ENCODE measurements at places on chromosomes 13 and 19.

DNA sequence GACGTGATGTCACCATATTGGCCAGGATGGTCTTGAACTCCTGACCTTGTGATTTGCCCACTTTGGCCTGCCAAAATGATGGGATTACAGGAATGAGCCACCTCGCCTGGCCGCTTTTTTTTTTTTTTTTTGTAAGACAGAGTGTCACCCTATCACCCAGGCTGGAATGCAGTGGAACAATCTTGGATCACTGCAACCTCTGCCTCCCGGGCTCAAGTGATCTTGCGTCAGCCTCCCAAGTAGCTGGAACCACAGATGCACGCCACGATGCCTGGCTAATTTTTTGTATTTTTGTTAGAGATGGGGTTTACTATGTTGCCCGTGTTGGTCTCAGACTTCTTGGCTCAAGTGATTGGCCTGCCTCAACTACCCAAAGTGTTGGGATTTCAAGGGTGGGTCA lies 28.9 kb upstream of the ZNF808 start:
- no peak for DNase-seq

DNA sequence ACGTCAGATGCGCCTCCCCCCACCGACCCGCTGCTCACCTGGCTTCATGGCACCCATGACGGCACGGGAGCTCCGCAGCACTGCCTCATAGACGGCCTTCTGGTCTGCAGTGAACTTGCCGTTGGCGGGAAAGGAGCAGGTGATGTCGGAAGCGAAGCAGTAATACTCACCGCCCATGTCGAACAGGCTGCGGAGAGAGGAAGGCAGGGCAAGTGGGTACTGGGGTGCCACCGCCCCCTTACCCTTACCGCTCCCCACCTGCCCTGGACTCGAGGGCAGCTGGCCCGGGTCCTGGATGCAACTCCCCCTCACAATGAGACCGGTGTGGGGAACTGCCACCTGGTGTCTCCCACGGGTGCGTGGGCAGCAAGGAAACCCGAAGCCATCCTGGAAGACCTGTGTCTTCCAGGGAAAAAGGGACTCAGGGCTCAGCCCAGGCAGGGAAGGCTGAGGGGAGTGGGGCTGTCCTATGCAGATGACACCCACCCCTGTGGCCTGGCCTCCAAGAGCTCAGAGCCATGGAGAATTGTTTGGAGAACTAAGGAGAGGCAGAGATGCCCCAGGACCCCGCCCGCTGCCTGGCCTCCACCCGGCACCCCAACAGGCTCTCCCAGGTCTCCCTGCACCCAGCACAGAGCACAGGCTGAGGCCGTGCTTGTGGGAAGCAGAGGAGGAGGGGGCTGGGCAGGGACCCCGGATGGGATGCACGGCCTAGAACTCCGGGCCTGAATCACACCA lies 28.3 kb downstream of the CEBPG start:
- DNase-seq = no peak

DNA sequence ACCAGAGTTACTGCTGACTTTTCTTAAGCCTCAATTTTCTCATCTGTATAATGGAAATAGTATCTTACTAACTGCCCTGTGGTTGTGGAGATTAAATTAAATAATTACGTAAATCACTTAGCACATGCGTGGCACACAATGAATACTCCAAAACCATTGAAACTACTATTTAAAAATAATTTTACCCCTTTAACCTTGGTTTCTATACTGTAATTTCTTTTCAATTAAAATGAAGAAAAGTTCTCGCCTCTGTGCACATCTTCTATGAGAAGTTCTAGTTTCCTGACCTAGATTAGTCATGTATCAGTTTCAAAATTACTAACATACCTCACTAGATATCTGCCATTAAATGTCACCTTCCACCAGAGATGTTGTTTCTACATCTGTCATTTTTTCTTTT lies 5.7 kb downstream of the SLITRK1 start:
- no peak for DNase-seq

DNA sequence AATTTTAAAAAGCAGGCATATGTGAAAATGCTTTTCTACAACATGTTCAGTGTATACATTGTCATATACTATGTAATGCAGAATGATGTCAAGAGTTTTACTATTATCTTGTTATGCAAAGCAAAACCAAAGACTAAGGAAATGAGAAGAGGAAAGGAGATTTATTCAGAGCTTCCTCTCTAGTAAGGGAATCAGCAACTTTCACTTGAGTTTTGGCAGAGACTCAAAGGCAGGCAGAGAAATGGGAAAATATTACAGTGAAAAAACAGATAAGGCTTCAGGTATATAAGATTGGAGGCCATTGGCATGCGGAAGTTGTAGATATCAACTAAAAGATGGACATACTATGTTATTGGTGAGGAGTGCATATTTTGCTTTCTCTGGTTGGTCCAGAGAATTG lies 512.0 kb upstream of the PCDH20 start:
- no peak for DNase-seq

DNA sequence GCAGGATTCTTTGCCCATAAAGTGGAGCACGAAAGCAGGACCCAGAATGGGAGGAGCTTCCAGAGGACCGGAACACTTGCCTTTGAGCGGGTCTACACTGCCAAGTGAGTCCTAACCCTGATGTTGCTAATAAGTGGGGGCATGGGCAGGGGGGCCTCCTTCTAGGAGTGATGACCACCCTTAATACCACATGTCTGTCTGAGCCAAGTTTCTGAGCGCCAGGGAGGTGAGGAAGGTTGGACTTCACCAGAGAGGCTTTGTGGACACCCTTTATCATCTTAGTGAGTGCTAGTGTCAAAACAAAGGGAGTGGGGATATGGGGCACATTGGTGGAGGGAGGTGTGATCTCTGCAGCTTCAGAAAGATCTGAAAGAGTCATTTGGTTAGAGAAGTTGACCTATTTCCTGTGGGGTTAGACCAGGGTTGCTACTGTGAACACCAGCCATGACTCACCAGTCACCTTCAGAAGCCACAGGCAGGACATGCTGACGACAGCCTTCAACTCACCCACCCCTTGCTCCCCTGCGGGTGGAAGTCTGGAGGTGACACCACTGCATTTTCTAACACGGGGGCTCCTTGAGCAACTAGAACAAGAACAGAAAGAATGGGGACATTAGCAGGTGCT lies 8.8 kb downstream of the ALOX5AP start:
- DNase-seq = peak; percentile 82

DNA sequence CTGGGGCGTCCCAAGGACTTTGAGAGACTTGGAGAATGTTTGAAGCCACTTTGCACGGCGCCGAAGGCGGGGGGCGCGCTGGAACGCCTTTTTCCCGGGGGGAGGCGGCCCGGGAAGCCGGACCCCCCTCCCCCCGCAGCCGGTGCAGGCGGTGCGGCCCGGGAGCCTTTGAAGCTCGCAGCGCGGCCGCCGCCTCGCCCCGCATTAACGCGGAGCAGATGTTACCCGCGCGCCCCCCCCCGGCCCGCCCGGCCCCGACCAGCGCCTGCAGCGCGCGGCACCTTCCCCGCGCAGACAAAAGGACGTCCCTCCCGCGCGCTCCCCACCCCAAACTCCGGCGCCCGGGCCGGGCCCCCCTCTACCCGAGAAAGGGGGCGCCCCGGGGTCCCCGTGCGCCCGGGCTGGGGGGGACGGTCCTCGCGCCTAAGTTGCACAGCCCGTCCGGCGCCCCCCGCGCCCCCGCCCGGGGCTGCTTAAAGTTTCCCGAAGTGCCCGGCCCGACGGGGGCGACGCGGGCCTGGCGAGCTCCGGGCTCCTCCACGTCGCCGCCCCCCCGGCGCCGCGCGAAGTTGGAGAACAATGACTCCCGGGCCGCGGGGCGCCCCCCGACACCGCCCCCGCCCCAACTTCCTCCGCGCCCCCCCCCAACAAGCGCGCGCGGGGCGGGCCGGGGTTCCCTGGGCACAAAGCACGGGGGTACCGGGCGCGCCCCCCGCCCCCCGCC lies 685 bp downstream of the TCF3 start:
- DNase-seq = no peak

DNA sequence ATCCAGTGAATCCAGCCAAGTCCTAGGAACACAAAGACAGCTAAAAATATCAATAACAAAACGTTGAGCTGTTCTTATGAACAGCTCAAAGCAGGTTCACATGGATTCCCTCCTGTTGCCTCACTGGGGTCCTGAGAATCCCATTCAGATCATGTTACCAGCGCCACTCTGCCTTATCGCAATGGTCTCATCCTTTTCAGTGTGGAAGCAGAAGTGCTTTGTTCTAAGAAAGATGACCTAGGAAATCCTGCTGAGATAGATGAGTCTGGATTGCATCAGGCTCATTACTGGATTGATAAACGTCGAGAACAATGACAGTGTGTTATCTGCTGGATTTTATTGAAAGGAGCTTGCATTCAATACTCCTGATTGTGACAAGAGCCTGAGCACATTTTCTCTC lies 87.0 kb downstream of the SLAIN1 start:
- DNase-seq = no peak

GRCh38 chr19:4023600-4024398 lies 16.3 kb downstream of the PIAS4 start:
- DNase-seq = no peak

GRCh38 chr13:33057019-33057780 lies 41.0 kb downstream of the KL start:
- DNase-seq = no peak

- DNase-seq = no peak
Measured at GRCh38 chr13:35496006-35496405, 19.5 kb upstream of the MAB21L1 start.

DNA sequence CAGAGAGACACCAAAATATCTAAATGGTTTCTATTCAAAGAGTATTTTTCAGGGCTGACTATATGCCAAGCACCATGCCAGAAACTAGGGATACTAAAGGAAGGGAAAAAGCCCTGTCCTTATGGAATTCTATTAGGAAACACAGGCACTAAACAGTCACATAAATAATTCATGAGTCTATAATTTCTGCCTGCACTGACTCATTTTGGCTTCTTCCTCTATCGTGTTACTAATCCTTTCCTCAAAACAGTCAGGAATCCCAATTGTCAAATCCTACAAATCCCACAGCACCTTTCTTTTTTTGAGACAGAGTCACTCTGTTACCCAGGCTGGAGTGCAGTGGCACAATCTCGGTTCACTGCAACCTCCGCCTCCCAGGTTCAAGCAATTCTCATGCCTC lies 29.2 kb downstream of the XPO4 start:
- no peak for DNase-seq

- no peak for DNase-seq
Measured at GRCh38 chr19:18742838-18743783, 48.0 kb downstream of the COMP start.

- DNase-seq = no peak
Measured at GRCh38 chr13:77339408-77339807, 12.5 kb upstream of the MYCBP2 start.

DNA sequence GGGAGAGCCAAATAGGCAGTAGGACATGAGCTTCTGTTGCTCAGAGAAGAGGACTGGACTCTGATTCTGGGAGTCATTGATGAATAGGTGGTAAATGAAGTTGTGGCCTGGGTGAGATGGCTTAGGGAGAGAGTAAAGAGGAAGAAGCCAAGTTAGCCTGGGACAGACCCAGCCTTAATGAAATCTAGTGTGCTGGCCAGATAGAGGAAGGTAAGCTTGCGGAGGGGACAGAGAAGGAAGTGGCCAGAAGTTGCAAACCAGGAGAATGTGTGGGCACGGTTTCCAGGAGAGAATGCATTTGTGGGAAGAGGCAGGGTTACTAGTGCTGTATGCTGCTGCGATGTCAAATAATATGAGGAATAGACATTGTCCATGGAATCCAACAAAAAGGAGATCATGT lies 83.3 kb upstream of the OLFM4 start:
- DNase-seq = no peak

DNA sequence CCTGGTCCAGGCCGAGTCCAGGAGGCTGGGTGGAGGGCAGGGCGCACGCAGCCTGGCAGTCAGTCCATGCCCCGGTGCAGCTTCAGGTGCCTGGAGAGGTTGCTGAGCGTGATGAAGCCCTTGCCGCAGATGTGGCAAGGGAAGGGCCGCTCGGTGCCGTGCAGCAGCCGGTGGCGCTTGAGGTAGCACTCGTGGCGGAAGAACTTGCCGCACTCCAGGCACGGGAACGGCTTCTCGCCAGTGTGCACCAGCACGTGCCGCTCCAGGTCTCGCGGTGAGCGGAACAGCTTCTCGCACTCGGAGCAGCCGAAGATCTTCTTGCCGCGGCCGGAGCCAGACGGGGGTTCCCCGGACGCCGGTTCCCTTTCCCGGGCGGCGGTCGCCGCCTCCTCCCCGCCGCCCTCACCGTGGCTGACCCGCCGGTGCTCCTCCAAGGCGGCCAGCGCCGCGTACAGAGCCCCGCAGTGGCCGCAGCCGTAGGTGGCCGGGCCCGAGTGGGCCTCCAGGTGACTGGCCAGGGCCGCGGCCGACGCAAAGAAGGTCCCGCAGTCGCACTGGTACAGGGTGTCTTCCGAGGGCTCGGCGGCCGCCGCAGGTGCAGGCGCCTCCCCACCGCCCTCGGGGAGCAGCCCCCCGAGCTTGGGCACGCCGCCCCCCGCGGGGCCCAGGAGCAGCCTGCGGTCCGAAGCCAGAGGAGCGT lies 6.8 kb downstream of the FIZ1 start:
- no peak for DNase-seq

DNA sequence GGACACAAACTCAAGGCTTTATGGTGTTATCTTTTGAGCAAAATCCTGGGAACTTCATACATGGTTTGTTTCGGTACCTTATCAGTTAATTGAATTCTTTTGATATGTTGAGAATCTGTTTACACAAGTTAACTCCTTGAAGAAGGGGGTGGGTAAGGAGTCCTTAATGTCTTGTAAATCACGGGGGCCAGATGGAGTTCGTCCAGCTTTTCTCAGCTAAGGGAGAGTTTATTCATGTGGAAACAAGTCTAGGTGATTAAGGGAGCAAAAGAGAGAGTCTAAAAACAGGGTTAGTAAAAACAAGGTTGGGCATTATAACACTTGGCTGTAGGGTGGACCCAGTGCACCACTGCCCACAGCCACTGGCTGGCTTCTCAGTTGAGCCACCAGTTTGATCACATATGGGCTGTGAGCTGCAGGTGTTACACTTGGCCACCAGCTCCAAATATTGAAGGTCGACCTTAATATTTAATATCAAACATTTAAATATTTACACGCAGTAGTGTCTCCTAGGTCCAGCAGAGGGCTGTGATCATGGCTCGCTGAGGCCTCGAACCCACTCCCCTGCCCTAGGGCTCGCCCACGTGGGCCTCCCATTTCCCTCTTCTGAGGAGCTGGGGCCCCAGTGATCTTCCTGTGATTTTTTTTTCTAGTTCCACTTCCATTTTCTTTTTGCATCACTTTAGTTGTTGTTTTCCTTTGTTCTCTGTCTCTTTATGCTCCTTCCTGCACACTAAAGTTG lies 21.0 kb upstream of the ZNF43 start:
- no peak for DNase-seq

GRCh38 chr19:29170554-29170953 lies 42.4 kb downstream of the UQCRFS1 start:
- no peak for DNase-seq

All from GM18507 (cell line).